ENCODE measurements at places on chromosomes 2 and 18.

GRCh38 chr2:218962859-218963492, 3.5 kb downstream of the CDK5R2 start:
- no peak for DNase-seq

DNA sequence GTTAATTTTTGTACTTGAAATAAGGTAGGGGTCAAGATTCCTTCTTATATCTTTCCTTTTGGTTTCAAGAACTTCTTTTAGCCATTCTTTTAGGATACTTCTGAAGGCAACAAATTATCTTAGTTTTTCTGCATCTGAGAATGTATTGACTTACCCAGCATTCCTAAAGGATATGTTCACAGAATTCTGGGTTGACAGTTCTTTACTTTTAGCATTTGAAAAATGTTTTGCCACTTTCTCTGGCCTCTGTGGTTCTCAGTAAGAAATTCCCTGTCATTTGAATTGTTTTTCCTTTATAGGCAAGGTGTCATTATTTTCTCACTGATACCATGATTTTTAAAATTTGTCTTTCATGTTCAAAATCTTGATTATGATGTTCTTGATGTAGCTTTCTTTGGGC, 162.4 kb downstream of the GALNT1 start:
- no peak for DNase-seq

DNA sequence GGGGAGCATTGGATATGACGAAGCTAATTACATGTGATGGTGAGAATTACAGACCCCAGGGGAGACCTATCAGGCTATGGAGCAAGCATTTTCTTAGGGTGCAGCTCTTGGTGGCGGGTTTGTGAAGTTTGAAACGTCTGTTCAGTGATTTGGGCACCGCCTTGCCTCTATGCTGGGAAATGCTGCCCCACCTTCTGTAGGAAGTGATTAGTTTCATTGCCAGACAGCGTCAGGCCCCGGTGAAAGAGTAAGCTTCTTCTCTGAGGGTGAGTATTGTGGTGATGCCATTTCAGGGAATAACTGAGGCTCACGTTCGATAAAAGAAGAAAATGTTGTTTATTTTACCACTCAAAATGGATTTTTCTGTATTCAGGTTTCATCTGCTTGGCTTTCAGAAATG, 186.2 kb upstream of the CDH2 start:
- DNase-seq = no peak

DNA sequence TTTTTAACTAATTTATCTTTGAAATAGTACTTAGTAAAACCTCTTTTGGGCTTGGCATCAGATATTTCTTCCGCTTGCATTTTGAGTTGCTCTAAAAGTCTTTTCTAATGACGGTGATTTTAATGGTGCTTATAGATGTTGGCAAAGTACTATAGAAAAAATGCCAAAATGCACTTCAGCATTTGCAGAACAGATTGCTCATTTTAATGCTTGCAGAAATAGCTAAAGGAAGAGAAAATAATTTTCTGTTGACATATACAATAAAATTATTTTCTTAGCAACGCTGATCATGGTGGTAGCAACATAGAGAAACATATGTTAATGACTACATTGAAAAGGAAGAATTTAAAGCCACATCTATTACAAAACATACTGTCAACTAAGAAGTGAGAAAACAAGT, 170.7 kb downstream of the STK39 start:
- no peak for DNase-seq

GRCh38 chr2:158501301-158501700, 44.5 kb downstream of the PKP4 start:
- no peak for DNase-seq

DNA sequence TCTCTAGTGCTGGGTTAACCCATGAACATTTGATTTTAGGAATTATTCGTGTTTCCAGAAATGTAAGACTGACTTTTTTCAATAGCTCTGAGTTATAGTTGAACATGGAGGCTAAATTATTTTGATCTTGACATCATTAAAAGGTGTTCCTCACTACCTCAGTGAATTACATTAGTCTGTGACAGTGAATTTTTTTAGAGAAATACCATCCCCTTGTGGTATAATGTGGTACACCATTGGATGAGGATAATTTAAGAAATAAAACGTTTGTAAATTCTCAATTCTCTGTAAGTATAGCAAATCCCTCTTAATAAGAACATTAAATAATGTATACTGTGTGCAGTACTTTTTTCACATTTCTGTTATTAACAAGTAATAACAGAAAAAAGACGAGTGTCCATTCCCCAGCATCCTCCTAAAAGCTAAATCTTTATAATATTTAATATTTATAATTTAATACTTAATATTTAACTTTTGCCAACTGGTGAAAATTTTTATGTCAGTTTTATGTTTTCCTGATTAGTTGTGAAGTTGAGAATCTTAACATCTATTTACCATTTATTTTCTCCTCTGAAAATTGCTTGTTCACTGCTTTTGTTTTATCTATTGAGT, 70.3 kb upstream of the CWC22 start:
- DNase-seq = no peak

DNA sequence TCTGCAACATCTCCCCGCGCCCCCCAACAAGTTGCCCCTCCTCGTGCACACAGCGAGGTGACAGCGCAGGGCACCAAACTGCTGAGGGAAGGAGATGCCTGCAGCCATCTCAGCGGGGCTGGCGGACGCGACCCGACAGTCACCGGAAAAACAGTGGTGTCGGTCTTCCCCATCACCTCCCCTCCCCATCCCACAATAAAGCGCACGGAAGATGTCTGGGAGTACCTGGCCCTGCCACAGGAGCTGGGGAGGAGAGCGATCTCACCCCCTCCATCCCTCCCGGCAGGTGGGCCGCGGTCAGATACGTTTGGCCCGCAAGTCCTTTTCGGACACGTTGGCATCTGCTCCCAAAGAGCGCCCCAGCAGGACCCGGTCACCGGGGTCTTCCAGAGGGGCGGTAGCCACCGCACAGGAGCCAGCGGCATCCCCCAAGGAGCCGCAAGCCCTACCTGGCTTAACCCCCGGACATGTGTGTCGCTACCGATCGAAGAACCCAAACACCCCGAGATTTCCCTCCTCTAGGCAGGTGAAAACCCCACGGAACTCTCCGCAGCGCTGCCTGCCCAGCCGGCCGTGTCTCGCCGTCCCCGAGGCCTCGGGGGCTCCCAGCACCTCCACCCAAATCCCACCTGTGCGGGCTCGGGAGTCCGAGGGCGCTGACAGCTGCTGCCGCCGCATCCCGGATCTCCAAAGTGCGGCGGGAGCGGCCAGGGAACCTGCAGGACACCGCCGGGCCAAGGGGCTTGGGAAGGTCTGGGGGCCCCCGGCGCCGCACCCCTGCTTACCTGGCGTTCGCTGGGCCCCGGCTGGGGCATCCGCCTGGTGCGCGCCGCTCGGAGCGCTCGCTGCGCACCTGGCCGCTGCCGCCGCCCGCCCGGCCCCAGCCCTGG, 657 bp downstream of the ATP8B1 start:
- no peak for DNase-seq

DNA sequence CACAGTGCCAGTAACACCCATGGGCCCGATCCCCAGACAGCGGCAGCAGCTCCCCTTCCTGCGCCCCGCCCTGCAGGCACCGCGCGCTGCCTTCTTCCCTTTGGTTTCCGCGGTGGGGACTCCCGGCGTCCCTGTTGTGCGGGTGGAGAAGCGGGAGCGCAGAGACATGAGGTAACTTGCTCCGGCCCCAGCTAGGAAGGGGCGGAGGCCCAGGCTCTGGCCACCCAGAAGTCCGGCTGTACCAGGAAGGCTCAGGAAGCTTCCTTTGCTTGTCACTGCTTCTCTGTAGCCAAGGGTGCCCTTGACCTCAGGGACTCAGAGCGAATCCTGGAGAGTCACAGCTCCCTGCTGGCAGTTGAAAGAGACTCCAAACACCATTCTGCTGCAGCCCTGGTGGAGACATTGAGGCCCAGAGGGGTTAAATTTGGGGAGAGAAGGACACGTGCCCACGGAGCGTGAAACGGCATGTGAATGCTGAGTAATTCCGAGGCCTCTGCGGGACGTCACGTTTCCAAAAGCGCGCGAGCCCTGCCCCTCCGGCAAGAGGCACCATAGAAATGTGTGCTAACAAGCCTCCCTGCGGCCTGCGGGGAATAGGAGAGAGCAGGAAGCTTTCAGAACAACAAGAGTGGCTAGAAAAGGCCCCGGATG, 6.7 kb upstream of the ADCY3 start:
- no peak for DNase-seq

GRCh38 chr2:67965246-67965645, 97.6 kb downstream of the C1D start:
- no peak for DNase-seq

GRCh38 chr18:46939998-46940571, 22.7 kb downstream of the KATNAL2 start:
- no peak for DNase-seq

DNA sequence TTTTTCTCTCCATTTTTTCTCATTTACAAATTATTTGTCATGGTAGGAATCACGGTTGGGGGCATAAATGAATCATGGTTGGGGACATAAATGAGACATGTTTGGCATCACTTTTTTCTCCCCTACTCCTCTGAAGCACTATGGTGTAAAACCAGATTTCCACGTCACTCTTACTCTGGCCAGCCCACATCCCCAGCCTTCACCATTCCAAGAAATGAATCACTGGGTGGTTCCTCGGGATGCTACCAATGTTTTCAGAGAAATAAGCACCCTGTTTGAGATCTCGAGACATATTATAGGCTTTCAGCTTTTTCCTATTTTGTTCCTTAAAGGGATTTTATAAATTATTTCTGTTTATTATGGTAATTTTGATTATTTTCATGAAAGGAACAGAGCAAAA, 155.0 kb upstream of the SLC8A1 start:
- no peak for DNase-seq
